ENCODE measurements at places on chromosomes 7 and 10.
A peak's percentile ranks its signal among the peaks of the same experiment; 100 is the strongest.

DNA sequence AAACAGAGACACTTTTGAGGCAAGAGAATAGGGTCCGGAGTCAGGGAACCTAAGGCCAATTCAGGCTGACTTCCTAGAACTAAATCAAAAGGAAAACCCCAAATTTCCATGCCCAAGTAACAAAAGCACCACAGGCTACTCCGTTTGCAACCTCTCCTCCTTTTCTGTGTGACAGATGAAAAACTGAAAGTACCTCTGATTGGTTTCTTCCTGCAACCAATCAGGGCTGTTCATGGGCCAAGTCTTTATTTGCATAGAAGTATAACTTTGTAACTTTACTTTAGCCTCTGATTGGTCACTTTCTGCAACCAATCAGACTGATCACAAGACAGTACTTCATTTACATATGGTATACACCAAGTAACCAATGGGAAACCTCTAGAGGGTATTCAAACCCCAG is 239.9 kb upstream of the KCND2 start:
- no peak for DNase-seq

DNA sequence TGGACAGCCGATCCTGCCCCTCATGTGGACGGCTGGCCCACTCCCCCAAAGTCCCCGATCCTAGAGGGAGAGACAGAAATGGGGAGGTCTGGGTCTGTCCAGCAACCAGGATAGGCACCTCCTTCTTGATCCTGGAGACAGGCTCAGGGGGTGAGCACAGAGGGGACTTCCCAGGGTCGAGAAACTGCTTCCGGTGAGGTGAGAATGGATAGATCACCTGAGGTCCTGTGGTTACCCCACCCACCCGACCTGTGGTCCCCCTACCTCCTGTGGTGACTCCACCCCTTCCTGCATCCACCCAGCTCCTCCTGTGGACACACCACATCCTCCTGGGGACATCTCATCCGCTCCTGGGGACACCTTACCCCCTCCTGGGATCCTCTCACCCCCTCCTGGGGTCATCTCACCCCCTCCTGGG is 27.4 kb upstream of the RASGEF1A start:
- peak; percentile 62 for DNase-seq

GRCh38 chr10:48474765-48475365 is 130.0 kb downstream of the ARHGAP22 start:
- DNase-seq: no peak

GRCh38 chr10:127195041-127195506 is 1.3 kb downstream of the INSYN2A start:
- no peak for DNase-seq

GRCh38 chr7:41503438-41503837 is 199.5 kb downstream of the INHBA start:
- DNase-seq: no peak

- no peak for DNase-seq
Measured at GRCh38 chr7:50212666-50213621, 91.6 kb upstream of the IKZF1 start.

GRCh38 chr7:32323712-32324111 is 166.5 kb downstream of the LSM5 start:
- DNase-seq: no peak

- no peak for DNase-seq
Measured at GRCh38 chr7:47516985-47517600, 64.8 kb downstream of the TNS3 start.

GRCh38 chr7:152050547-152050971 is 25.1 kb downstream of the GALNT11 start:
- DNase-seq: no peak
